Heart left ventricle (tissue), 16 donors: ENCODE measurements at places on chromosomes 7 and 10. TPM values are rescaled to one million over a fixed set of nuclear protein-coding genes. Genes with fewer than 3 reads are reported as not detected.

Gene DRGX
- polyA plus RNA-seq, result not detected

Gene MBL2
- not detected for polyA plus RNA-seq

Gene SP8
- not detected for polyA plus RNA-seq

- DNase-seq, result no peak
These were observed 28.0 kb downstream of the VPS26A start for GRCh38 chr10:69151984-69152383.

DNA sequence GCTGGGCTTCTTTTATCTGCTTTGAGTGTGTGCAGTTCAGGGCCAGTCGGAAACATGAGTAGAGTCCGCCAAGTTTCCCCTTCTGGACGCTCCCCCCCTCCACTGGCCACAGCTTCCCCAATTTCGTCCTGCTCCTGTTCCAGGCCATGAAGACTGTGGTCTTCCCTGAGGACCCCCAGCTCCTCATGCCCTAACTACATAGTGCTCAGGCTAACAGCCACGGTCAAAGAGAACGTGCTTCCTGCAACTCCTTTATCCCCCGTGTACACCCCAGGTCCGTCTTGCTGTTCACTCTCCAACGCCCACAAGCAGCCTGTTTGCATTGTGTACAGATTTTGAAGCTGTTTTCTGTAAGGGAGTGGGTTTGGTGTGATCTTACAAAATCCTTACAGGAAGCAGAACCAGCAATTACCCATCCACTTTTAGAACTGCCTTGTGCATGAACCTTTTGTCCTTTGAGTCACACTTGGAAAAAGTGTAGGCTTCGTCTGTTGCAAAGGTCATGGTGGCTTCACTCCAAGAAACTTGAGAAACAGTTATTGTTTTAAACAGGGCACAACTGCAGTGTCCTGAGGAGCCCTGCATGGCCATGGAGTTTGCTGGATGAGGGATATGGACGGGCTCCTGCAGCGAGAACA lies 77.0 kb upstream of the FAM20C start:
- DNase-seq, result no peak

GRCh38 chr10:96360331-96360730 lies 1.5 kb upstream of the OPALIN start:
- DNase-seq, result no peak

DNA sequence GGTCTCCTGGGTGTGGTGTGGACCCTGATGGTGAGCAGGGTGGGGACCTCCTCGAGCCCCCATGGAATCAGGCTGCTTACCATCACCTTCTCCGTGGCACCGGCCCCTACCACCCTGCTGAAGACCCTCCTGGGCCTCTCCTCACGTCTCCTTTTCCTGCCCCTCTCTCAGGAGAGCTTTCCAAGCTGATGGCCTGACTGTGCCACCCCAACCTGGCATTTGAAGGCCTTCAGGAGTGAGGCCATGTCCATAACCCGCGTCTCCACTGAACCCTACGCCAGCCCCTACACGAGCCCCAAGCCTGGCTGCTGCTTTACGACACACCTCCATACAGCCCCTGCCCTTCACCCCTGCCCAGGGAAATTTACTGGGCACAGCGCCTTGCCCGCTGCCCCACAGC lies 55.4 kb downstream of the ZRANB1 start:
- DNase-seq, result peak; percentile 60

GRCh38 chr10:77308084-77308732 lies 329.4 kb downstream of the KCNMA1 start:
- no peak for DNase-seq

DNA sequence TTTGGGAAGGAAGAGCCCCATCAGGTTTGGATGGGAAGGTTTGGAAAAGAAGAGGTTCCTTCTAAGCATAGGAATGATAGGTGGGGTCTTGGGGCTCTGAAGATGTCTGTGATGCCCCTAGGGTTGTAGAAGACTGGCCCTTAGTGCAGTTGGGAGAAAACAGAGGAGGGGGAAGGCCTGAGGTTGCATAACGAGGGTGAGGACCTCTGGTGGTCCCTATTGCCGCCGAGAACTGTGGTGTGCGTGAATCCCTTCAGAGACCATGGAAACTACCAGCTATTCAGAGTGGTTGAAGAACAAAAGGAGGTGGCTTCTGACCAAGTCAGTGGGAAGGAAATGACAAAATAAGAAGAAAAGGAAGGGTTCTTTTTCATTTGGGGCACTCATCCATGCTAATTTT lies 3.1 kb upstream of the PKD2L1 start:
- DNase-seq, result no peak
